Stimulated activated CD4-positive, alpha-beta T cell treated with anti-CD3 and anti-CD28 coated beads, TNF-alpha, amount 100 ng/mL, for 24 hours (primary cell): ENCODE measurements at places on chromosomes 2 and 18.

GRCh38 chr2:172552547-172553291, 3.2 kb upstream of the PDK1 start:
- DNase-seq: no peak

DNA sequence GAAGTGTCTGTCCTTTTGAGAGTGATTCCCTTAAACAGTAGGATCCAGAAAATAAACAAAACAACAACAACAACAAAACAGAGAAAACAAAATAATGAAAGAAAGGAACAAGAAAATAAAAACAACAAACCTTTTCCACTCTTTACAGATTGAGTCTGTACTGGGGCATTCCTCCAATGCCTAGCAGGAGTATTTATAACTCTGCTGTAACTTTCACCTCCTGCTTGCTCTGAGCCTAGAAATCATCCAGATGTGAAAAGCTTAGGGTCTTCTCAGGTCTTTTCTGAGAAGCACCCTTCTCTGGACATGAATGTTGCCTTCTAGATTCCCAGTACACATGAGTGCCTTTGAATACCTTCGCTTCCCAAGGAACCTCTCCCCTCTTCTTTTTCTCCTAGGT, 1239.4 kb downstream of the CNTNAP5 start:
- DNase-seq: no peak

DNA sequence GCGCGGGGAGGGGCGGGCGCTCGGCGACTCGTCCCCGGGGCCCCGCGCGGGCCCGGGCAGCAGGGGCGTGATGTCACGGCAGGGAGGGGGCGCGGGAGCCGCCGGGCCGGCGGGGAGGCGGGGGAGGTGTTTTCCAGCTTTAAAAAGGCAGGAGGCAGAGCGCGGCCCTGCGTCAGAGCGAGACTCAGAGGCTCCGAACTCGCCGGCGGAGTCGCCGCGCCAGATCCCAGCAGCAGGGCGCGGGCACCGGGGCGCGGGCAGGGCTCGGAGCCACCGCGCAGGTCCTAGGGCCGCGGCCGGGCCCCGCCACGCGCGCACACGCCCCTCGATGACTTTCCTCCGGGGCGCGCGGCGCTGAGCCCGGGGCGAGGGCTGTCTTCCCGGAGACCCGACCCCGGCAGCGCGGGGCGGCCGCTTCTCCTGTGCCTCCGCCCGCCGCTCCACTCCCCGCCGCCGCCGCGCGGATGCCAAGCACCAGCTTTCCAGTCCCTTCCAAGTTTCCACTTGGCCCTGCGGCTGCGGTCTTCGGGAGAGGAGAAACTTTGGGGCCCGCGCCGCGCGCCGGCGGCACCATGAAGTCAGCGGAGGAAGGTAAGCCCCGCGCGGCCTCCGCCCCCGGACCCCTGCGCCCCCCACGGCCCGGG, at the start of gene NFATC1:
Gene NFATC1, plus strand, starts transcription at position 170 of the 644 bp plus-strand sequence. Its CDS starts 295 bp downstream, at position 465.
- peak; percentile 74 for DNase-seq

DNA sequence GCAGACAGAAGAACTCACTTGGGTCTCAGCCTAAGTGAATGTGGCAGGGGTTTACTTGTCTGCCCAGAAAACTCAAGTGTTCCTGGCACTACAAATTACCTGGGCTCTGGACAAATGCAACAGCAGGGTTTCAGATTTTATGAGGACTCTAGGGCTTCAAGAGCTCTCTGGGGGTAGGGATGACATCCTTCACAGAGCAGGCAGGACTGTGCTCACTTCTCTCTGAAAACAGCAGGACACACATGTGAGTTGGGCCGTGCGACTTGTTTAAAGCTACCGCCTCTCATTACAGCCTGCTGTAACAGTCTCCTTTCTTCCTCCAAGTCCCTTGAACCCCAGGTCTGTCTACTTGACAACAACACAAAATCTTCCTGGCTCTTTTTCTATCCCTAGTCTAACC, 212.6 kb downstream of the EN1 start:
- DNase-seq: no peak

DNA sequence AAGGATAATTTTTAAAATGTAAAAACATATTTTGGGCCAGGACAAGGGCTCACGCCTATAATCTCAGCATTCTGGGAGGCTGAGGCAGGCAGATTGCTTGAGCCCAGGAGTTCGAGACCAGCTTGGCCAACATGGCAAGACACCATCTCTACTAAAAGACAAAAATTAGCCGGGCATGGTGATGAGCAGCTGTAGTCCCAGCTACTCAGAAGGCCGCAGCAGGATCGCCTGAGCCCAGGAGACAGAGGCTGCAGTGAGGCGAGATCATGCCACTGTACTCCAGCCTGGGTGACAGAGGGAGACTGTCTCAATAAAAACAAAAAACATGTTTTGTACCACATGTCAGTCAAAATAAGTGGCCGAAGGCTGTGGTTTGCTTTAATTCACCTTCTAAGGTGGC, 122.5 kb downstream of the HDAC4 start:
- no peak for DNase-seq

GRCh38 chr2:70919672-70920366, 15.9 kb upstream of the ATP6V1B1 start:
- DNase-seq: peak; percentile 50

DNA sequence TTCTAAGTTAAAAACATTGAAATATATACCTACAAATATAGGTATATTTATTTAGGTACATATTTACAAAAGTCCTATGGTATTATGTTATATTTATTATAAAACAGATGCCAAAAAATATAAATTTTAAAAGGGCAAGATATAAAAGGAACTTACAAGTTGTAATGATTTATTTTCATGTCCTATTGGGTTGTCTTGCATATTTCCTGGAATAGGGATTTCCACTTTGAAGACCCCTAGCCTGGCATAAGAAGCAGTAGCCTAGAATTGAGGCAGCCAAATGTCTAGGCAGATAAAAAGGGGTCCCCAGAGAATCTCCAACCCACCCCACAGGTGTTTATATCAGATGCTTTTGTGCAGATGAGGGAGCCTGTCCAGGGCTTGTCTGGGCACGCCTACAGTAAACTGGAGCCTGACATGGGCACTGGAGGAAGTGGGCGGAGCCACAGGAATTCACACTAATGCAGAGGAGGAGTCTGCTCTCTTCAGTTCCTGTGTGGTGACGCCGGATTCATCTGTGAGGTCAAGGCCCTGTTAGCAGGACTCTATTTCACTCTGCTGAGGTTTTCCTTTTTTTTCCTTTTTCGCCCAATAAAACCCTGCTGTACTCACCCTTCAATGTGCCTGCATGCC, 1088.9 kb upstream of the PIK3C3 start:
- no peak for DNase-seq

DNA sequence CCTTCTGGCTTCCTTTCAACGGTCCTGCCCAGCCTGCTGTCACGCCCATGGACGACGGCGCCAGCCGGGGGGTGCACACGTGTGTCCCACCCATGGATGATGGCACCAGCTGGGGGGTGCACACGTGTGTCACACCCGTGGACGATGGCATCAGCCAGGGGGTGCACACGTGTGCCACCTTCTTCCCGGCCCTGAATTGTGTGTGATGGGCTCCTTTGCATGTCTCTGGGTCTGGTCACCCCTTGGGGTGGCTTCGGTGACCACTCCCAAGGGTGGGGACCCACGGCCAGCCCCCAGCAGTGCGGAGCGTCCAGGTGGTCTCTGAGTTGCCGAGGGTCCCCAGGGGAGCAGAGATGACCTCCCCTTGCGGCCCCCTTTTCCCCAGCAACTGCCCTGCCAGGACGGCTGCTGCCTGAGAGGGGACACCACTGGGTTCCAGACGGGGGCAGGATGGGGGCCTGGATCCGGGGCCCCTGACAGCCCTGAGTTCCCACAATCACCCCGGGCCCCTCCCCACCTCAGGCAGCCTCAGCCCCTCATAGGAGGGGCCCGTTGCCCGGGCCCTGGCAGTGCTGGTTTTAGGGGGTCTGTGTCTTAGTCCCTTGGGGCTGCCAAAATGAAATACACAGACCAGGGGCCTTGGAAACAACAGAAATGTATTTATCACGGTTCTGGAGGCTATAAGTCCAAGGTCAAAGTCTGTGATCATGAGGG, 9.4 kb downstream of the NEU4 start:
- DNase-seq: no peak

- DNase-seq: no peak
Observed at GRCh38 chr2:60475123-60475830, 78.2 kb downstream of the BCL11A start.

DNA sequence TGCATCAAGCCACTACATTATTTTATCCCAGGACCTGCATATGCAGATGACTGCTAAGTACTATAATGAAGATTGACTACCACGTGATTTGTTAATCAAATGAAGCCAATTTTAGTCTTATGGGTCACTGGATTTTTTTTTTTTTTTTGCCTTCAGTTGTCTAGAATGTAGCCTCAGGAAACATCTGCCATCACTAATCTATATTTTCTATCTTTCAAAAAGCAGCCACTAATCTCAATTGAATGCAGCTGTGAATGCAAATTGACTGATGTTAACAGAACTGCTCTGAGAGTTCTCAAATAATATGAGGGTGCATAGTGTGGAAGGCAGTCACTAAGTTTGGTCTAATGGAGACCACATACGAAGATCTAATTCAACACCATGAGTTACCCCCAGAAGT, 106.3 kb downstream of the ABCA12 start:
- no peak for DNase-seq

GRCh38 chr2:19809206-19809605, 92.6 kb downstream of the TTC32 start:
- DNase-seq: no peak
